ENCODE measurements at places on chromosomes 12 and 14. TPM values are rescaled to one million over a fixed set of nuclear protein-coding genes. Genes with fewer than 3 reads are reported as not detected.

The RACGAP1 gene
- total RNA-seq: 23.2 TPM

The COX8C gene
- total RNA-seq: not detected

The FSCB gene
- total RNA-seq: not detected

The RAB3IP gene
- total RNA-seq: 1.9 TPM

The ERP29 gene
- 155 TPM for total RNA-seq

The ISCA2 gene
- 6.4 TPM for total RNA-seq

The STAT6 gene
- 101 TPM for total RNA-seq

The RAB2B gene
- 30.1 TPM for total RNA-seq

The CRIP1 gene
- 7.7 TPM for total RNA-seq

The OTX2 gene
- not detected for total RNA-seq

The RD3L gene
- not detected for total RNA-seq

The IQSEC3 gene
- not detected for total RNA-seq

The FERMT2 gene
- 71.0 TPM for total RNA-seq

The SRRM4 gene
- total RNA-seq: not detected

The NPFF gene
- not detected for total RNA-seq

The GOLGA5 gene
- total RNA-seq: 49.9 TPM

The NKX2-8 gene
- total RNA-seq: not detected

The SIVA1 gene
- total RNA-seq: 91.4 TPM

The ZFC3H1 gene
- 17.6 TPM for total RNA-seq

The POTEG gene
- not detected for total RNA-seq

The A2M gene
- total RNA-seq: 1.2 TPM

The OAS1 gene
- total RNA-seq: 2.3 TPM

The MYH6 gene
- total RNA-seq: not detected

The RNASE7 gene
- total RNA-seq: not detected

The HNF1A gene
- total RNA-seq: not detected

The KRT2 gene
- not detected for total RNA-seq

The CMKLR1 gene
- total RNA-seq: 1.3 TPM

The KERA gene
- not detected for total RNA-seq

The TAS2R42 gene
- total RNA-seq: not detected

The SLC35E3 gene
- 6.5 TPM for total RNA-seq

The GRIP1 gene
- total RNA-seq: 1.8 TPM

The HCAR1 gene
- total RNA-seq: 0.35 TPM

The HSPB8 gene
- total RNA-seq: 10.6 TPM

The OR6C2 gene
- total RNA-seq: not detected

The LRRK2 gene
- total RNA-seq: 9.2 TPM

The VRTN gene
- total RNA-seq: not detected

The TAS2R31 gene
- 1.2 TPM for total RNA-seq

The MYO1H gene
- not detected for total RNA-seq

The INSM2 gene
- not detected for total RNA-seq

The ANAPC7 gene
- 45.0 TPM for total RNA-seq

The CFAP54 gene
- 1.6 TPM for total RNA-seq

The CCDC91 gene
- total RNA-seq: 28.0 TPM

The FGF23 gene
- not detected for total RNA-seq

The CCDC175 gene
- not detected for total RNA-seq

The TM9SF1 gene
- 42.9 TPM for total RNA-seq

The TC2N gene
- 0.12 TPM for total RNA-seq

Measured in smooth muscle cell of the coronary artery (primary cell).